Brain (organoid and tissue), 16 donors: ENCODE measurements at places on chromosomes 1 and 21.

GRCh38 chr1:57304591-57304990, 119.3 kb downstream of the DAB1 start:
- no peak for DNase-seq

GRCh38 chr1:116279715-116280114, 93.3 kb upstream of the ATP1A1 start:
- DNase-seq: no peak

- no peak for DNase-seq
Measured at GRCh38 chr1:65104854-65105534, 43.0 kb upstream of the AK4 start.

- DNase-seq: no peak
Measured at GRCh38 chr1:91559838-91560565, 59.4 kb downstream of the CDC7 start.

DNA sequence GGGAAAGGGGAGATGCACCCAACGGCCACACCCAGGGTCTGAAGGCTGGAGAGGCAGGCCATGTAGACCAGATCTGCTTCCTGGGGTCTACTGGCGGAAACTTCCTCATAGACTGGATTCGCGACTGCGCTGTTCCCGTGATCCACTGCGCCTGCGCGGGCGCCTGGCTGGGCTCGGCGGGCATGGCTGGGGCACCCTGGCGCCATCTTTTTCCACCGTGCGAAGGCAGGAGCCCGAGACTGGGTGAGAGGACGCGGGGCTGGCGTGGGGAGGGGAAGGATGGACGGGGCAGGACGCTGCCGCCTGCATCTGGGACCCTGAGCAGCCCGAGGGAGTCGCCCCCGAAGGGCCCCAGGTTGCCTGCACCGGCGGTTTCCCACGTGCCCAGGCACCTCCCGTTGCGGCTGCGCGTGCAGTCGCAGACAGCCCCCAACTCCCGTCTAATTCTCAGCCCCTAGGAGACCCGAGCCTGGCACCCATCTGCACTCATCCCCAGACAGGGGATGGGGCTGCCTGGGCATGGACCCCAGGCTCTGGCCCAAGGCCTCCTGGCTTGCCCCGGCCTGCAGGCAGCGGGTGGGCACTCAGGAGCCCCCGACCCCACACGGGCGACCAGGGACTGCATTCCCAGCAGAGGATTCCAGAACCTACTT, 12.4 kb upstream of the FAM3B start:
- no peak for DNase-seq

DNA sequence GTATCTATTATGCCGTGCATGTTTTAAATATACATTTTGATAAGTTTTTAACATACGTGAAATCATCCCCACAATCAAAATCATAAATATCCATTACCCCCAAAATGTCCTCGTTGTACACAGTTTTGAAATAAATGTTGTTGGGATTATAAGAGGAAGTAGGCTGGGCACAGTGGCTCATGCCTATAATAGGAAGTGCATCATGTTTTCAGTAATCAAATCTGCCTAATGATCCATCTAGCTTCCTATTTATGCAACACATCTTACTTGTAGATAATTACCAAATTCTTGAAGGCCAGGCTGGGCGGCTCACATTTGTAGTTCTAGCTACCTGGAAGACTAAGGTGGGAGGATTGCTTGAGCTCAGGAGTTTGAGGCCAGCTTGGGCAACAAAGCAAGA, 15.0 kb upstream of the IFNGR2 start:
- no peak for DNase-seq

DNA sequence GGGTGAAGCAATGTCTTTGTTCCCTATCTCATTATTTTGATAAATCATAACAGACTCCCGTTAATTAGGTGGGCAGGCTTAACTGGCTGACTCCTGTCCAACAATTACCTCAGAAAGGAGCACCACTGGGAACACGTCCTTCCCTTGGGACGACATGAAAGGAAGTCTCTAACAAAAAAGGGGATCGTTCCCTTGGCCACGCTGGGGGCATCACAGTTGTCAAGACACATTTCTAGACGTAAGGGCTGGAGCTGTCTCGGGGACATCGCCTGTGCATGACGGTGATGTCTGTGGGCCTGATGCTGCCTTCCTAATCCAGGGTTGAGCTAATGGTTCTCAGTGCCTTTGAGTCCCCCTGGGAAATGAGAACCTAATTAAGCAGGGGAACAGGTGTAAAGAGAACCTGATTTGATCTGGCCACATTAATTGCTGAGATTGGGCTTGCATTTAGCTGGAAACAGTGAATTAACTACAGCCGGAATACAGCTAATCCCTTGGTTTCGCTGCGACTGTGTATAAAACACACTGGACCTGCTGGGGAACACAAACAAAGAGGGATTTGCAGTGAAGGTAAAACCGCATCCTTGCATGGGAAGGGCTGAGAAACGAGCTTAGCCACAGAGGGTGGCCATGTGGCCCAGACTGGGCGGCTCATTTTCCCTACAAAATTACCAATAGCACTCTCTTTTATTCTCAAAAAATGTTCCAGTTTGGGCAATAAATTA, 111.8 kb downstream of the MRPS6 start:
- peak; percentile 50 for DNase-seq

- no peak for DNase-seq
Measured at GRCh38 chr1:11706292-11706691, 14.8 kb downstream of the DRAXIN start.

GRCh38 chr1:3908886-3909517, 8.9 kb upstream of the C1orf174 start:
- no peak for DNase-seq

DNA sequence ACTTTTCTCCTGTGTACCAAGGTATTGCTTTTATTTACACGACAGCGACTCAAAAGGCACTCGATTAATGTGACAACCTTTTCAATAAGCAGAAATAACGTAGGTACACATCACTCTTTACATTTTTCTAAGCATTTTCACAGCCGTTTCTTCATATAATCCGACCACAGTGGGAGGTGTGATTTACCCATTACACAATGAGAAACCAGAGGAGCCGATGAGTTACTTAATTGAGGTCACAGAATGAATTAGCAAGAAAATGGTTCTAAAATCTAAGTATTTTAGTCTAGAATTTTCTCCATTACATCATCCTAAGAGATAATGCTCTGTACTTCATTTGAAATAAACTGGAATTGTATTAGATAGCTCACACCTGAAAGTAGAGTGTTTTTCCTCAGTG, 71.5 kb downstream of the UMODL1 start:
- DNase-seq: no peak
